BJ (cell line): ENCODE measurements at places on chromosomes 1 and 21. TPM values are rescaled to one million over a fixed set of nuclear protein-coding genes. Genes with fewer than 3 reads are reported as not detected.

Gene LORICRIN
- polyA plus RNA-seq, result not detected in 2 replicates

Gene CACHD1
- 3.0 and 3.7 TPM in 2 replicates for polyA plus RNA-seq

Gene USH2A
- under 0.01 TPM in 1 of 2 replicates, not detected in the other for polyA plus RNA-seq

Gene CFHR5
- not detected in 2 replicates for polyA plus RNA-seq

Gene TUFT1
- polyA plus RNA-seq, result 14.3 and 18.1 TPM in 2 replicates

Gene PDE9A
- 0.07 and 0.09 TPM in 2 replicates for polyA plus RNA-seq

Gene SELENON
- polyA plus RNA-seq, result 29.4 and 39.9 TPM in 2 replicates

Gene CCT3
- polyA plus RNA-seq, result 275 and 299 TPM in 2 replicates

Gene NEXN
- 7.8 and 16.9 TPM in 2 replicates for polyA plus RNA-seq

Gene OR2T29
- not detected in 2 replicates for polyA plus RNA-seq

Gene UTS2
- polyA plus RNA-seq, result not detected in 2 replicates

Gene HAPLN2
- polyA plus RNA-seq, result not detected in 2 replicates

Gene TESK2
- 2.4 and 2.5 TPM in 2 replicates for polyA plus RNA-seq

Gene IFFO2
- polyA plus RNA-seq, result 11.1 and 15.0 TPM in 2 replicates

Gene MMP23B
- 3.1 and 5.7 TPM in 2 replicates for polyA plus RNA-seq

Gene FMO4
- polyA plus RNA-seq, result 4.2 and 7.5 TPM in 2 replicates

Gene ICOSLG
- 0.27 and 1.3 TPM in 2 replicates for polyA plus RNA-seq

Gene ANGPTL3
- polyA plus RNA-seq, result not detected in 2 replicates

Gene MXRA8
- 427 and 702 TPM in 2 replicates for polyA plus RNA-seq

Gene FAM177B
- not detected in 2 replicates for polyA plus RNA-seq

Gene TNFRSF9
- not detected in 2 replicates for polyA plus RNA-seq

Gene PLEKHM2
- polyA plus RNA-seq, result 37.2 and 58.3 TPM in 2 replicates

Gene SHISAL2A
- not detected in 2 replicates for polyA plus RNA-seq

Gene SFN
- 0.20 TPM in 1 of 2 replicates, not detected in the other for polyA plus RNA-seq

Gene LSM10
- polyA plus RNA-seq, result 64.0 and 86.5 TPM in 2 replicates

Gene LMOD1
- 67.8 and 112 TPM in 2 replicates for polyA plus RNA-seq

Gene CD1B
- polyA plus RNA-seq, result not detected in 2 replicates

Gene S1PR1
- polyA plus RNA-seq, result 11.8 and 12.2 TPM in 2 replicates

Gene MPL
- polyA plus RNA-seq, result not detected in 2 replicates

Gene LCE1E
- polyA plus RNA-seq, result not detected in 2 replicates

Gene DMRTA2
- polyA plus RNA-seq, result not detected in 2 replicates
